ENCODE measurements at places on chromosomes 2 and 18. TPM values are rescaled to one million over a fixed set of nuclear protein-coding genes. Genes with fewer than 3 reads are reported as not detected.

The RAB6C gene
- total RNA-seq, result 0.10 TPM

The IL1A gene
- not detected for total RNA-seq

The POTEJ gene
- total RNA-seq, result not detected

The ZEB2 gene
- total RNA-seq, result 161 TPM

The LYPD6 gene
- 4.2 TPM for total RNA-seq
